ENCODE measurements at places on chromosomes 4 and X.

GRCh38 chrX:148507418-148507817 is 7.0 kb downstream of the AFF2 start:
- no peak for DNase-seq

- no peak for DNase-seq
These were observed 929.1 kb downstream of the RAB28 start for GRCh38 chr4:12555011-12555410.

DNA sequence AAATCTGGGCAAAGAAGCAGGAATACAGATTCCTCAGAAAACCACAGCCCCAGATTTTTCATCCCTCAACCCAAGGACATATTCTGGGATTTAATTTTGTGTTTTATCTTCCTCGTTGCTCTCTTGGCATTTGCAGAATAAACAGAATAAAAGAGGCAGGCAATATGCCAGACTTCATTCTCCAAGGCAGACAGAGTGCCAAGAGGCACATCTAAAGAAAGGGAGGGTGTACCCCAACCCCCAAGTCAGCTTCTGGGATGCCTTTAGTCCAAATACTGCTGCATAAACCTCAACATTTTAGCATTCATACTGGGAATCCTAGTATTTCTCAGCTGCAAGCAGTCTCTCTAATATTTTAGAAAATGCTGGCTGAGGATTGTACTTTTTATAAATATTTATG is 629.2 kb downstream of the KLHL13 start:
- no peak for DNase-seq

- DNase-seq = peak; percentile 42
These were observed 53.8 kb upstream of the OTUD4 start for GRCh38 chr4:145234091-145234706.

DNA sequence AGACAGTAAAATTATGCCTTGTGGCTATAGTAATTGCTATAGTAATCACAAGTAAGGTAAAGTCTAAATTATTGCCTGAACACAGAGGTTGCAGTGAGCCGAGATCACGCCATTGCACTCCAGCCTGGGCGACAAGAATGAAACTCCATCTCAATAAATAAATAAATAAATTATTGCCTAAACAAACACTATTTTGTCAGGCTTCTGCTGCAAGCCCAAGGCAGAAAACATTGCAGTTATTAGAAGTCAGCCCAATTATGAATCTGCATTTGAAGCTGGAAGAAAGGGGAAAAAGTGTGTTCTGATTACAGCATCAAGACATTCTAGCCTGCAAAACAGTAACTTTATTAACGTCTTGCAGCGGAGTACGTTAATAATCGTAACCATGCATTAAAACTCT is 17.1 kb downstream of the HSD17B13 start:
- no peak for DNase-seq

GRCh38 chr4:2714918-2715317 is 41.2 kb downstream of the TNIP2 start:
- no peak for DNase-seq

GRCh38 chr4:62324215-62324614 is 1124.1 kb downstream of the ADGRL3 start:
- no peak for DNase-seq

DNA sequence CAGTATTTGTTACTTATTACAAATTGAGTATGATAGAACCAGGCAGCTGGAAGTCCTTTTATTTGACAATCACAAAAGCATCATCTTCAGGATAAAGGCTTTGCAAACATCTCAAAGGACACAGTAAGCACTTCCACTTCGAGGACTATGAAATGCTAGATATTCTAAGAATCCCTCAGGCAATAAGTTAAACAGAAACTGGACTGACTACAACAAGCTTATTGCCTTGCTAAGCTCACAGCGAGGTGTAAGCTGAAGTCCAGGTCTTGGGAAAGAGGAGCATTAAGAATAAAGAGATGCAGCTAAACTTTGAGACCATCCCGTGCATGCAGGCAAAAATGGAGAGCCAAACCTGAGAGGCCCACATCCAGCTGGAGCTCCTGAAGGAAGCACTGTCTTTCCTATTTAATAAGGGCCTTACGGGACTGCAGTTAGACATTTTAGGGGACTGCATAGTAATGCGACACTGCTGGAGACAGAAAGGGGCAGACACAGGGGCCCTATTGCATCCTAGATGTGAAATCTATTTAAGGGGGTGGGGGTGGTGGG is 38.7 kb downstream of the DCHS2 start:
- no peak for DNase-seq

DNA sequence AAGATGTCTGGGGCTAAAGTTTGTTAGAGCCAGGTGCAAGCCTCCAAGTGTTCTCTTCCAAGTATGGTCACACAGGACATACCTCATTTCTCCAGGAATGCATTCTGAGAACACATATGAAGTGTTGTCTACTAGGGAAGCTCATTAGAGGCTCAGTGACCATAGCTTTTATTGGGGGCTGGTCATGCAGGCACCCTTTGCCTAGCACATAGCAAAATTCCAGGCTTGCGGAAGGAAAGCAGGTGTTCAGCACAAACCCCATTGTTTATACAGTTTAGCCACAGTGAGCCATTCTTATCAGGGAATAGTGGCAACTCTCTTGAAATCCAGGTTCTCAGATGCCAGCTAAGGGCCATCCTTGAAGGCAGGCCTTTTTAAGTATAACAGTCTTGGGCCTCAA is 339.4 kb upstream of the ZCCHC13 start:
- DNase-seq = no peak

GRCh38 chr4:112563431-112564200 is 47.6 kb upstream of the NEUROG2 start:
- DNase-seq = no peak

Data from stimulated activated CD4-positive, alpha-beta T cell treated with anti-CD3 and anti-CD28 coated beads, Interleukin-4, amount 100 ng/mL, for 48 hours (primary cell).